ENCODE measurements at places on chromosomes 2 and 18.

DNA sequence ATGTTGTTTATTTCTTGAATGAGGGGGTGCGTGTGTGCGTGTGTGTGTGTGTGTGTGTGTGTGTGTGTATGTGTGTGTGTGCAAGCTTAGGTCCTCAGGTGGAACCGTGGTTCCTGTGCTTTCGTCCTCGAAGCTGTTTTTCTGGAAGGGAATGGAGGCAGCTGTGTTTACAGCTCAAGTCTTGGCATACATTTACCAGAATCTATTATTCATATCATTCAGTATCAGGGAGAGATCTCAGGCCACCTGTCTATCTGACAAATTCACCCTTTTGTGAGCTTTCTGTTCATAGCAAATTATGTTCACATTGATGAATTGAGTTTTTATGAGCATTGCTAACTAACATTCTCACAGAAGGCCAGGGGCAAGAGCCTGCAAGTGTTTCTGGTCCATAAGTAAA, 550.4 kb downstream of the ARHGAP15 start:
- no peak for DNase-seq

- DNase-seq: no peak
These were observed 12.7 kb downstream of the SALL3 start for GRCh38 chr18:78992041-78993011.

GRCh38 chr18:37393221-37393827, 172.3 kb downstream of the CELF4 start:
- no peak for DNase-seq

DNA sequence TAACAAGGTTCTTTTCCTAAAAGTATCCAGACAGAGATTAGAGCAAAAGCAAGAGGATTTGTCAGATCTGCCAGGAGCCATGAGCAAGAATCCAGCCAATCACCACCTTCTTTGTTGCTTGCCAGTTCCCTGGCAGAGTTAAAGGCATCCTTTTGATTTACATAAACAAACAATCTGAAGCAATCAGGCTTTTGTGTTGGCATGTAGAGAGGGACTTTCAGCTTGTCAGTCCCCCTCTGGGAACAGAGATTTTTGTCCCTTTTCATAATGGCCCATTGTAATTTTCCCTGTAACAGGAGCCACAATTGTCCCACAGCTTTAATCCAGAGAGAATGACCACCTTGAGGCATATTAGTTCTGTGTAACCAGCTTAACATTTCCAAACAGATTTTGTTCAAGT, at the start of gene ERMN:
Gene ERMN, minus strand, starts transcription at position 39 of the 400 bp plus-strand sequence. CDS start 182 bp downstream, outside the sequence.
- no peak for DNase-seq

DNA sequence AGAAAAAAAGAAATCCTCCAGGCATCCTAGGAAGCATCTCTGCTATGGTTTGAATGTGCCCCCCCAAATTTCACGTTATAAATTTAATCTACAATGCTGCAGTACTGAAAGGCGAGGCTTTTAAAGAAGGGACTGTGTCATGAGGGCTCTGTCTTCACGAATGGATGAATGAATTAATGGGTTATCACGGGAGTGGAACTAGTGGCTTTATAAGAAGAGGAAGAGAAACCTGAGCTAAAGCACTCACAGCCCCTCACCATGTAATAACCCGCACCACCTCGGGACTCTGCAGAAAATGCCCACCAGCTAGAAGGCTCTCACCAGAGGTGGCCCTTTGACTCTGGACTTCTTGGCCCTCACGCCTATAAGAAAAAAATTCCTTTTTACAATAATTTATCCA, 27.6 kb downstream of the RNU4ATAC start:
- no peak for DNase-seq

DNA sequence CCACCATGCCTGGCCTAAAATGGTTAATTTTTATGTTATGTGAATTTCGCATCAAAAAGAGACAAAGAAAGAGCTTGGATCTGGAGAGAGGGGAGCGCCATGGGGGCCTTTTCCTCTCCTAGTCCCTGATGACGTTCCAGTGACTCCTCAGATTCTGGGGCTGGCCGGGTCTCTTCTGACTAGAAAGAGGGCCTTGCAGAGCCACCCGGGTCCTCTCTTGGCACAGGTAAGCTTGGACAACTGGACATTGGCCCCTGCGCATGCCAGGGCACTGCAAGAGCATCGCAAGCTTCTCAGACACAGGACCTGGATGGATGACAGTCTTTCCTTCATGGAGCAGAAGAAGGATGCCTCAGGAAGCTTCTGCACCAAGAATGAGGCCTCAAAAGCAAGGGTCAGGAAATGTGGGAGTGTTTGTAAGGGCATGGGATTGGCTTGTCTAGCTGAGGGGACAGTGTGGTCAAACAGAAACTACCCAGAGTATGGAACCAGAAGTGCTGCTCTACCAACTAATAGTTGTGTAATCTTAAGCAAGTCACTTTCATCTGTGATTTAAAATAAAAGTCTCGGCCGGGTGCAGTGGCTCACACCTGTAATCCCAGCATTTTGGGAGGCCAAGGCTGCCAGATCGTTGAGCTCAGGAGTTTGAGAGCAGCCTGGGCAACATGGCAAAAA, 35.2 kb downstream of the FOSL2 start:
- DNase-seq: no peak

DNA sequence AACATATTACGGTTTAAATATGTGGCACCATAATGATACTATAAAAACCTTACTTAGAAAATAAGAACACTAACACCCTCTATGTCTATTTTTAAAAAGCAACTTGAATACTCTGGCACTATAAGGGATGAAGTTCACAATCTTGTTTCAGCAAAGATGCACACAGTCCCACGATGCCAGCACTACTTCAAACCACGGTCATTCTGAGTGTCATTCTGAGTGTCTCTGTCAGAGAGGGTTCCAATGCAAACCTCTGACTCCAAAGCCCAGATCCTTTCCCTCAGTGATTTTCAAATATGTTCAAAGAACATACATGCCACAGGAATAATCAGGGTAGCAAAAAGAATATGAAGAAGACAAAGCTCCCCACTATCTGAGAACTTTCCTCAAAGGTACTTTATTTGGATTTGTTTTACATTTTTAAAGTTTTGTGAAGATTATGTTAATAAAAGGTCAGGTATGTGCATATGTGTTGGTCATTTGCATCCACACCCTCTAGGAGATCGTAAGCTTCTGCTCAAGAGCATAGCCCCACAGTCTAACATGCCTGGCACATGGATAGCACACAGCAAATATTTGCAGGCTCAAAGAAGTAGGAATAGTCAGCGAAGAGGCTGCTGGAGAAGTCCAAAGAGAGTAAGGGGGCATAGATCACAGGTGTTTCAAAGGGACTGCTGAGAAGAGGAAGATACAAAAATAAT, 127.6 kb downstream of the DYM start:
- no peak for DNase-seq

- no peak for DNase-seq
These were observed 104.6 kb upstream of the CTDP1 start for GRCh38 chr18:79574938-79575525.

- no peak for DNase-seq
These were observed 1915.7 kb upstream of the CELF4 start for GRCh38 chr18:39481281-39481680.

DNA sequence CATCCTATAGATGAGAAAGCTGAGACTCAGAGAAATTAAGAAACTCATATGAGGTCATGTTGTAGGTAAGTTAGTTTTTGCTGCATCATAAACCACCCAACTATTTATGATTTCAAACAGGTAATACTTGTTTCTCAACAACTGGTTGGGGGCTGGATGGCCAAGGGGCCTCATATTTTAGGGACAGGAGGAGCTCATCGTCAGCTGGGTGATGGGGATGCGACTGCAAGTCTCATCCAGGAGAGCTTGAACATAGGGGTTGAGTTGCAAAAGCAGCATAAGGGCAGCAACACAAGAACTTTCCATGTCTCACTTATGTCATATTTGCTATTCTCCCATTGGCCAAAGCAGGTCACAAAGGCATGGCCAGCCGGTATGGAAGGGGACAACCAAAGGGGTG, 3.6 kb upstream of the RNU2-63P start:
- DNase-seq: no peak

GRCh38 chr2:88671786-88672427, 19.6 kb upstream of the RPIA start:
- no peak for DNase-seq

DNA sequence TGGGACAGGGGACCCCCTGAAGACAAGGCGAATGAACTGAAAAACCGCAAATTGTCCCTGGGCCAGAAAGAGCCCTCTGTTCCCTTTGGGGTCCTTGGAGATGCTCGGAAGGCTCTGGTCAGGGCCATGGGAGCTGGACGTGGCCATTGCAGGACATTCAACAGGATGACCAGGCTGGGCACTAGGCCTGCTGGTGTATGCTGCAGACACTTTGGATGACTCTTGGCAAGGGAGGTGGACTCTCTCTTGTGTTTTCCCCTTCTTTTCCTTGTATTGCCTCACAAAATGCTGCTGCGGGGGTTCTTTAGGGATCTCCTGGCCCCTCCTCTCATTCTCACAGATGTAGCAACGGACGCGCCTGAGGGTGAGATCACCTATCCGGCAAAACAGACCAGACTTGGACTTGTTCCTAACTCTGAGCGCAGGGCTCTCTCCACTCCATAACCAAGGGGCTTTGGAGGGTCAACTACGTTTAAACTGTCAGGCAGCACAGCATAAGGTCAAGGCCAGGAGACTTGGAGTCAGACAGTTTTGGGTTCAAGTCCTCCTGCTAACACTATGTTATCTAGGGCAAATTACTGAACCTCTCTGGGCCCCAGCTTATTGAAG, 41.8 kb upstream of the SH3RF3 start:
- DNase-seq: no peak

DNA sequence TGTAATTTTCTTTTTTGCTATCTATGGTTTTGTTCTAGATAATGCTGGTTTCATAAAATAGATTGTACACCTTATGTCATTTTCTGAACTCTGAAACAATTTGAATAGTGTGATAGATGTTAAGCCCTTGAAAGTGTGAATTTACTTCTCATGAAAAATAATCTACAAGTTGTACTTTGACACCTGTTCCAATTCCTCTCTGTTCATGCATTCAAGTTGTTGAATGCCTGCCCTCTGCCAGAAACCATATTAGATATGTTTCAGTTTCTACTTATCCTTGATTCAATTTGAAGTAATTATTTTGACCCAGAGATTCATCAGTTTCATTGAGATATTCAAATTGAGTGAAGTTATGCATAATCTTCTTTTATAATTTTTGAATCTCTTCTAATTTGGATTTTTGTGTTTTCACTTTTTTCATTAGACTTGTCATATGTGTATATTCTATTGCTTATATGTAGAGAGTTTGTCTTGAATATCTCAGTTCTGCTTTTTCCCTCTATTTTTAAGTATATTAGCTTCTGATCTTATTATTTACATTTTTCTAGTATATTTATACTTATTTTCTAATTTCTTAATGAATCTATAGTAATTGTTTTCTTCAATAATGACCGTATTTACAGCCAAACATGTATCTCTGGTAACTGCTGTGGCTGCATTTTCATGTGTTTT, 143.3 kb upstream of the TACR1 start:
- no peak for DNase-seq

DNA sequence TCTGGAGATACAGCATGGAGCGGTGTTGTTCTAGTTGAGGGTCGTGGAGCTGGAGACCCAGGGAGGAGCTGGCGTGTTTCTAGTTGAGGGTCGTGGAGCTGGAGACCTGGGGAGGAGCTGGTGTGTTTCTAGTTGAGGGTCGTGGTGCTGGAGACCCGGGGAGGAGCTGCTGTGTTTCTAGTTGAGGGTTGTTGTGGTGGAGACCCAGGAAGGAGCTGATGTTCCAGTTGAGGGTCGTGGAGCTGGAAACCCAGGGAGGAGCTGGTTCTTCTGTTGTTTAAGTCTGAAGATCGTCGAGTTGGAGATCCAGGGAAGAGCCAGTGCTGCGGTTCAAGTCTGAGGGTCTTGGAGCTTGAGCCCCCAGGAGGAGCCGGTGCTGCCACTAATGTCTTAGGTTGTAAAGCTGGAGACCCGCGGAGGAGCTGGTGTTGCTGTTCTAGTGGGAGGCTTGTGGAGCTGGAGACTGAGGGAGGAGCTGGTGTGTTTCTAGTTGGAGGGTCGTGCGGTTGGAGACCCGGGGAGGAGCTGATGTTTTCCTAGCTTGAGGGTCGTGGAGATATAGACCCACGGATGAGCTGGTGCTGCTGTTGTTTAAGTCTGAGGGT, 155.3 kb downstream of the RTP5 start:
- no peak for DNase-seq
